Fibroblast of the aortic adventitia (primary cell): ENCODE measurements at places on chromosomes 2 and 18.

DNA sequence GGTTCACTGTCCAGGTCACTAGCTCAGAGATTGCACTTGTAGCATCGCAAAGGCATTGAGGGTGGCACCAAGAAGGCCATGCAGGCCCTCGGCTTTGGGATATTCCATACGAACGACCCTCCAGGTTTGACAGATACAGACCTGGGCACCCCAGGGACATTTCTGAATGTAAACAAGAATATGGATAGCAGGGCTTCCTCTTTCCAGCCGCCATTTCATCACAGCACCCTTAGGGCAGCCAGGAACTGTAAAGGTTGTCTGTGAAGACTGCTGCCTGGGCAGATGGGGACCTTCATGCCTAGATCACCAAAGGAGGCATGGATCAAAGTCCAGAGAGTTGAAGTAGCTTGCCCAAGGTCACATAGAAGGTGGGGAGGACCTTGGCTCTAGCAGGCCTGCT, 70.5 kb downstream of the ACTR2 start:
- no peak for DNase-seq

DNA sequence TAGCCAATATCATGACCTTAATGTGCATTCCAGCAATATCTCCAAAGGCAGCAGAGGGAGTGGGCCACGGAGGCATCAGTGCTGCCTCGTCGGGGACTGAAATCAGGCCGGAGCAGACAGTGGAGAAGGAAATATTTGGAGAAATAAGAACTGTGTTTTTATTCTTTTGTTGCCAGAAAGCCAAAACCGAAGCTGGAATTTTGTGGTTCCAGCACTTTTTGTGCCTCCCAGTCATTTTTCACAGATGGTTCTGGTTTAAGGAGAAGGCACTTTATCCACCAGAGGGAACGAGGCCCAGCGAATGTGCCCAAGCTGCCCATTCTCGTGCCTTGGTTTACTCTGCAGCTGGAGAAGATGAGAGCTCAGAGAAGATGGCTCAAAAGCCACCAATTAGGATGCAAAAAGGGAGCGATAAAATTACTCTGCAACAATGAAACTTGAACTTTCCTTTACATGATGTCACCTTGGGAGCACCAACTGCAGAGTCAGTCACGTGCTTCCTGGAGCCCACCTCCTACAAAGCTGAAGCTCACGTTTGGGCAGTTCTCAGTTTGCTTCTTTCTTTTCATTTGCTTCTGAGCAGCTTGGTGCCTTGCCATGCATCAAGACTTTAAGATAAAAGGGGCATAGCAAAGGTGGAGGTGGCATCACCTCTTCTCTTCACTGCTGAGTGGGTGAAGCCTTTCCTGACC, 288.7 kb downstream of the LPIN1 start:
- DNase-seq = peak; percentile 17

GRCh38 chr2:37672104-37672869, 845 bp upstream of the CDC42EP3 start:
- peak; percentile 83 for DNase-seq

DNA sequence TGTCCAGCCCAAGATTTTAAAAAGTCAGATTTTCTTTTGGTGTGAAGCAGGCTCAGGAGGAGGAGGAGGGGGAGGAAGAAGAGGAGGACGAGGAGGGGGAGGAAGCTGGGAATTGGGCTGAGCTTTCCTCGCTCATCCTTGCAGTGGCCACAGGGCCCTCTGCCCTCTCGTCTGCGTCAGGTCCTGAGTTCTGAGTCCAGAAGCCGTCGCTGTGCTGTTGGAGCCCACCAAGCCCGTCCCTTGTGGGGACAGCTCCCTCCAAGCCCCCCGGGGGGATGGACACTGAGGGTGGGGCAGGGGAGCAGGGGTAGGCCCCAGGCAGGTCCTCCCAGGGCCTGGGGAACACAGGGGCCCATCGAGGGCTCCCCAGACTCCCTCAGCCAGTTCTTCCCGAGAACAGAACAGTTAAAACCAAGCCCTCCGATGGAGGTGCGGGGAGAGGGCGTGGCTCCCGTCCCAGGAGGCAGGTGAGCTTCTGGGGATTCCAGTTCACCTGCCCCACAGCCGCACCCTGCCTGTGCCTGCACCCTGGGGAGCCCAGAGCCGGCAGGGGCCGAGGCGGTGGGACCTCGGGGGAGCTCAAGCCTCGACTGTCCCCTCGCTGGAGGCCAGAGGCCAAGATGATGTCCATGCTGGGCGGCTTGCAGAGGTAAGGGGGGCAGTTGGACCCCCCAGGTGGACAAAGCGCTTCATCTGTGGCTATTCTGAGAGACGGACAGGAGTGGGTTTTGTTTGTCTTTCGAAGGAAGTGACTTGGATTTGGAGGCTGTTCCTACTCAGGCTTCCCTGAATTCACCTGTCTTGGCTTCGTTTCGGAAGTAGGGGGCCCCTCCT, at the start of gene GAL3ST2:
TSS of gene GAL3ST2 (plus strand) at position 487 of the 834 bp plus-strand sequence. CDS start at position 621, 134 bp downstream.
- no peak for DNase-seq

DNA sequence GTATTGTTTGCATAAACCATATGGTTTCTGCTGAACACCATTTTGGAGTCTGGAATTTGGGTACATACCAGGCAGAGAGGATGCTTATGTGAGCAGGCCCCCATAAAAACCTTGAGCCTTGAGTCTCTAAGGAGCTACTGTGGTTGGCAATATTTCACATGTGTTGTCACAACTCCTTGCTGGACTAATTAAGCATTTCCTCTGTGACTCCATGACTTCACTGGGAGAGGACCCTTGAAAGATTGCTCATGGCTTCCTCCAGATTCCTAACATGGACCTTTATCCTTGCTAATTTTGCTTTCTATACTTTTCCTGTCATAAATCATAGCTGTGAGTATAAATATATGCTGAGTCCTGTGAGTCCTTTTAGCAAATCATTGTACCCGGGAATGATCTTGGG, 7.6 kb upstream of the COQ10B start:
- no peak for DNase-seq

DNA sequence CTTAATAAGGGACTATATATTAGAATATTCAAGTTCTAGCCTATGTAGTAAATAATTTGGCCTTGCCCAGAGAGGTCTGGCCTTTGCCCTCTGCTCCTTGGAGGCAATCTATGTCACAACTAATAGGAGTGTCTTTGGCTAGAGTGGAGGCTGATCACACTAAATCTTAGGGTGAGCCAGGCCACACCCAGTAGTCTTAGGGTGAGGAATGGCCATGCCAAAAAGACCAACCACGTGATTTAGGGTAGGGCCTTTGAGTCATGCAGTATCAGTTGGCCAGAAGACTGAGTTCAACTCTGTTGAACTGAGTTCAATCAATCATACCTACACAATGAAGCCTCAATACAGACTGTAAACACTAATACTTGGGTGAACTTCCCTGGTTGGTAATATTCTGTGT, 26.0 kb upstream of the FLACC1 start:
- DNase-seq = peak; percentile 36

DNA sequence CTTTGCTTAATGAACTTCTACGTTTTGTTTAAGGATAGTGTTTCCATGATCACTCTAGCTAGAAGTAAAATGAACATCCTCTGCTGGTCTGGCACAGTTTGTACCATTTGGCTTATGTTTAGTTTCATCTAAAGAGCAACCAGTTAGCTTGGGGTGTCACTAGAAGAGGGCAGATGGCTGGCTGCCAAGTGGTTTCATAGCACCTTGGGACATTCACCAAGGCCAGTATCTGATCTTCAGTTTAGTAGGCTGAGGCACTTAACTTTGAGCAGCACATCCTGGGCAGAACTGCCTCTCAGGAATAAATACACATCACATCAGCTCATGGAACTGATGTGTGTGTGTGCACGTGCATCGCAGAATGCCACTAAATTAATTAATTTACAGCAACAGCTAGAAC, 68.4 kb downstream of the NXPH2 start:
- DNase-seq = no peak

GRCh38 chr2:201357221-201357620, at the start of gene FLACC1:
Gene FLACC1 (minus strand): TSS chr2:201357345. CDS start chr2:201351404, 5,941 bp downstream.
- peak; percentile 82 for DNase-seq

DNA sequence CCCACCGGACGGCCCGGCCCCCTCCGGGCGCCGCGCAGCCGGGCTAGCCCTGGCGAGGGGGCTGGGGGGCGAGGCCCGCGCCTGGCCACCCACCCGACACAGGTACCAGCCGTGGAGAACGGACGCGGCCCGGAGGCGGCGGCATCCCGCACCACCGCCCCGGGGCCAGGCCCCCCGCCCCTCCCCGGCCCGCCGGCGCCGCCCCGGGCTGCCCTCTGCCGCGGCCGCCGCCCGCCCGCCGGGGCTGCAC, 405 bp downstream of the SOS1 start:
- no peak for DNase-seq

DNA sequence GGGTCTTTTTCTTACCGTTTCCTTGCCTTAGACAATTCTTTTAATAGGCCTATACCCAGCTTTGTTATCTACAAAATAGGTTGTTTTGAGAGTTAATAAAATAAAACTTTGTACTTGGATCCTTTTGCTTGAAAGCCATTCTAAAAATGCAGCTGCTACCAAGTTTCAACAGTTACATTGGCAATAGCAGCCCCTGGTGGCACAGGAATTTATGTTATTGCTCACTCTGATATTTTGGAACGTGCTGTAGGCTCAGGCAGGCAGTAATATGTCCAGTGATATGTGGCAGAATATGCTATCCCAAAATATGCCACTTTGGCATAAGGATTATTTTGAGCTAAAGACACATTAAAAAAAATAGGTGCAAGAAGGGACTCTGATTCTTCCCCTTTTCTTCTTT, 6.7 kb upstream of the COMMD1 start:
- DNase-seq = peak; percentile 37

GRCh38 chr2:232700154-232700553, 3.0 kb downstream of the GIGYF2 start:
- DNase-seq = no peak

DNA sequence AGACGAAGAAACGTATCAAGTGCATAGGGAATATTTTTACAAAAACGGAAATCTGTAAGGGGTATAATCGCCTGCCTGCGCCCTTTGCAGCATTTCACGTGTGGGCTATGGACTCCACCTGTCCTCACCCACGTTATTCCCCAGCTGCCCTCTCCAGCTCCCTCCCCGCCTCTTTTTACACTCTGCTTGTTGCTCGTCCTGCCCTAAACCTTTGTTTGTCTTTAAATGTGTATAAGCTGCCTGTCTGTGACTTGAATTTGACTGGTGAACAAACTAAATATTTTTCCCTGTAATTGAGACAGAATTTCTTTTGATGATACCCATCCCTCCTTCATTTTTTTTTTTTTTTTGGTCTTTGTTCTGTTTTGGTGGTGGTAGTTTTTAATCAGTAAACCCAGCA, 169.4 kb upstream of the SIX3 start:
- DNase-seq = no peak

- peak; percentile 13 for DNase-seq
These were observed 24.2 kb downstream of the XDH start for GRCh38 chr2:31390324-31390723.

- peak; percentile 77 for DNase-seq
These were observed 59.8 kb upstream of the SLC38A11 start for GRCh38 chr2:165015052-165015642.

- DNase-seq = no peak
These were observed 213.1 kb downstream of the EXOC6B start for GRCh38 chr2:72612614-72613160.

- no peak for DNase-seq
These were observed 2.2 kb downstream of the C1D start for GRCh38 chr2:68060652-68061051.

DNA sequence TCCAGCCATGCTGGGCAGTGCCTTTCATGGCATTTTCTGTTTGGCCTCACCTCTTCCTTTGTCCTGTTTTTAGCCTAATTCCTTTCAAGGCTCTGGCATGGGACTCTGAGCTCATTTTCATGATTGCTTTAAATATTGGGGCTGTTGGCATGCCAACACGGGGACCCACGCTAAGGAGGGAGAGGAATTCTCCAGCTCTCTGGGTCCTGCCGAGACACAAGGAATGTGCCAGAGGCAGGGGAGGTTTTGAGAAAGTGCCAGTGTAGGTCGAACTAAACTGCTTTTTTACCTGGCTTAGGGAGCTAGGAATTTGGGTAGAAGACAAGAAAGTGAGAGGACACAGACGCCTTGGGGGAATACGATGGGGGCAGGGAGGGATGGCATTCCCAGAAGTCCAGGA, 42.3 kb downstream of the RPL37A start:
- DNase-seq = no peak

- DNase-seq = no peak
These were observed 211.3 kb downstream of the GPD2 start for GRCh38 chr2:156647377-156648010.

GRCh38 chr18:2139691-2140090, 431.6 kb downstream of the METTL4 start:
- peak; percentile 74 for DNase-seq

GRCh38 chr2:131014141-131014540, 79.1 kb downstream of the FAM168B start:
- no peak for DNase-seq

GRCh38 chr18:79766308-79766707, 31.4 kb upstream of the KCNG2 start:
- DNase-seq = no peak

DNA sequence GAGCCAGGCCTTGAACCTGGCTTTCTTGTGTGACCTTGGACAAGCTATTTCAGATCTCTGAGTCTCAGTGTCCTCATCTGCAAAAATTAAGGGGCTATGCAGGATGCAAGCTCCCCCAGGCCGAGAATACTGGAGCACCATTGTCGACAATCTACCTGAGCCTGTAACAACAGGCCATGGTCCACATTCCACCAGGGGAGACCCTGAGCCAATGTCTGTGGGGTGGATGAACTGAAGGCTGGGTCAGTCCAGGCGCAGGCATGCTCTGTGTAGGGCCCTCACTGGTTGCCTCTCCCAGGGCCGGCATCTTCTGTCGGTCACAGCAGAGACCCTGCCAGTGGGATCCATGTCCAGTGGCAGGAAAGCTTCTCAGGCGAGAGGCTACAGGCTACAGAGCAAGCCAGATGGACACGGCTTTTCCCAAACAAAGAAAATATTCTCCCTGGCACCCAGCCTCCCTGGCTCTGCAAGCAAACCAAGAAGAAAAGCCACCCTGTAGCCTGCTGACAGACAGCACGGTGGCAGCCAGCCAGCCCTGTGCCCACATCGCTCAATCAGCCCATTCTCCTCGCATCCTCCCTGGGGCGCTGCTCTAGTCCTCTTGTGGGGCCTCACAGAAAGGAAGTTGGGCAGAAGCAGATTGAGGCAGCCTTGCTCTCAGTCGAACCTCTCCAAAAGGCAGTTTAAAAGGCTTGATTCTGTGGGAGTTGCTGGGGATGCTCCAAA, 48.7 kb upstream of the FZD7 start:
- DNase-seq = no peak

- DNase-seq = no peak
These were observed 106.3 kb downstream of the ACVR1 start for GRCh38 chr2:157769856-157770255.

GRCh38 chr2:127584516-127585033, 49.1 kb downstream of the MYO7B start:
- no peak for DNase-seq
